Fibroblast of skin of left quadriceps (primary cell): ENCODE measurements at places on chromosomes 4 and X.

- DNase-seq, result no peak
These were observed 29.8 kb upstream of the EMCN start for GRCh38 chr4:100547541-100548199.

- DNase-seq, result peak; percentile 81
These were observed 21.8 kb downstream of the SPRY1 start for GRCh38 chr4:123418351-123418931.

- DNase-seq, result no peak
These were observed 217.9 kb upstream of the NOCT start for GRCh38 chr4:138797646-138798045.

DNA sequence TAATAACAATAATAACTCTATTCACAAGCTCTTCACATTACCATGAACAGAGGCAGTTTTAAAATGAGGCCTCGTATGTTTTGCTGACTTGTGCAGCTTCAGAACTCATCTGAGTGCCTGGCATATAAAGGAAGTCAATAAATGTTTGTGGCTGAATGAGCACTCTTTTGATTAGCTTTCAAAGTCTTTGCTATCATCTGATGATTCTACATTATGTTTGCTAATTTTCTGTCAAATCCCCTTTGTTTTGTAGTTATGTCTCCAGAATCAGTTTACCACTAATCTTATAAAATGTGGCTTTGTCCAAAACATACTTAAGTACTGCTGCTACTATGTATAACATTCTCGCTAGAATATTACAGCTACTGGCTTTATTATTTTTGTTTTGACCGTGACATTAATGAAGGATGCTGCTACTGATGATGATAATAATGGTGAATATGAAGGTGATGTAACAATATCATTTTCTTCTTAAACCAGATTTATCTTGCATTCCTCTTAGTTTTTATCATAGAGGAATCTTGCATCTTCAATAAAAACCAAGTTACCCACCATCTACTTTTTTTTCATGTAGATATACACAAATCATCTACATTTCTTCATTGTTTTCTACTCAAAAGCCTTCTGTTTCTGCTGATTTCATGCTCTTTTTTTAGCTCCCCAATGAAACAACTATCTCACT lies 384.5 kb downstream of the NAF1 start:
- DNase-seq, result no peak

- DNase-seq, result no peak
These were observed 126.7 kb downstream of the DGKK start for GRCh38 chrX:50343917-50344316.

GRCh38 chr4:91345632-91346031 lies 958.1 kb upstream of the GRID2 start:
- DNase-seq, result no peak

DNA sequence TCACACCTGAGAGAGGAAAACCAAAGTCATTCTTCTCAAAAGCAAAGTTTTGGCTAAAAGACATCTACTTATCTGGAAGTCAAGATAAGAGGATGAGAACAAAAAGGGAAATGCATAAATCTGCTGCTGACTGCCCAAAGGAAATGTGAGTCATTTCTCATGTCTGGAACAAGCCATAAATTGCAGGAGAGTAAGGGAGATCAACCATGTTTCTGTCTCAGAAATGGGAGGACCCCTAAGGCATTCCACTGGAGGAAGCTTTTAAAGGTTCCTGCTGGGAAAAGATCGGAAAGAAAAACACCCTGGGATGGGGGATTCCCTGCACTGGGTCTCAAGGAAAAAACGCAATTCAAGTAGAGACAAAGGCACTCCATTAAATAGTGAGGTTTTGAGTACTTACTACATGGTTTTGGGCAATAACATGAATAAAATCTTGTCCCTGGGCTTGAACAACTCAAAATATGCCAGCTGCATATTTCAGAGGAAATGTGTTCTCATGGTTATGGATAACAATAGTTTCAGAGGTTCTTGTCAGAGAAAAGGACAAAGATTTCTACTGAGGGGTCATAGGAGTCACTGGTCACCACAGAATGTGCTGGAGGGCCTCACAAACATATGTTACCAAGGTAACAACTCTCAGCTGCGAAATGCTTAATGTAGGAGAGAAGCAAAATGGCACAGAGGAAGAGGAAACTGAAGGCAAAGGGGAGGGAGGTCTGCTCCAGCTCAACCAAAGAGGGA lies 19.3 kb downstream of the GPR143 start:
- peak; percentile 18 for DNase-seq

DNA sequence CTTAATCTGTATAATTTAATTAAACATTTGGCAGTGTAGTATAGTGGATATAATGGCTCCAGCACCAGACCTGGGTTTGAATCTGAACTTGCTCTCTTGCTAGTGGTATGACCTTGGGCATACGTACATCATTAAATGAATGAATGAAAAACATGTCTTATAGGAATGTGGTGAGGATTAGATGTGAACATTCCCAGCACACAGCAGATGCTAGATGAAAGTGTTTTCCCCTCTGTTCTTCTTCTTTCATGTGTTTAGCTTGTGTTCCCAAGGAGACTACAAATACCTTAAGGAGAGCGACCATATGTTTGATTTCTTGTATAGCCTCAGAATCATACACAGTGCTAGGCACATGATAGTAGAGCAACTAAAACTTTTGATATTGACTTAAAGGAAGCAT lies 56.5 kb downstream of the CT47B1 start:
- DNase-seq, result no peak

GRCh38 chr4:148021686-148022085 lies 289.8 kb downstream of the ARHGAP10 start:
- peak; percentile 10 for DNase-seq

DNA sequence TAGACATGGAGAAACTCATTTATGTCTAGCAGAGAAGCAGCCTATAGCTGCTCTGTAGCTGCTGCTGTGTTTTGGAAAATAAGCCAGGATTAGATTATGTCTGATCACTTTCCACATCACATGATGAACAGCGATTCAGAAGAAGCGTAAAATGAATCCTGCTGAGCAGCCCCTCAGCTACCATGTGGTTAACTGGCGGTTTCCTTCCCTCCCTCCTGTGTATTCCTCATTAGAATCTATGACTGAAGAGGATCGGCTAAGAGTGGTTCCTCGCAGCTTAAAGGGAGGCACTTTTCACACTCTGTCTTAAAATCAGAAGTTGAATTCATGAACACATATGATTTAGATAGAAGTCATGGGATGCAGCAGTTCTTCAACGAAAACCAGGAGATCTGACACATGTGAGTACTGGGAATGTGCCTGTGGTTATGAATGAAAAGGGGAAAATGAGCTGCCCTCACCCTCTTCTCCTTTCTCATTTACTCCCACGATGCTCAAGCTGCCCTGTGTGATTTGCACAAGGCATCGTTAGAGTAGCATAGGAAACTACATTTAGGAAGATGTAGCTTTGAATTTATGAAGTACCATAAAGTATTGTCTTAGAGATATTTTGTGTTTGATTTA lies at the start of gene PPEF1:
Gene PPEF1, plus strand, starts transcription at position 220 of the 624 bp plus-strand sequence. Its CDS starts 136 bp downstream, at position 356.
- no peak for DNase-seq

DNA sequence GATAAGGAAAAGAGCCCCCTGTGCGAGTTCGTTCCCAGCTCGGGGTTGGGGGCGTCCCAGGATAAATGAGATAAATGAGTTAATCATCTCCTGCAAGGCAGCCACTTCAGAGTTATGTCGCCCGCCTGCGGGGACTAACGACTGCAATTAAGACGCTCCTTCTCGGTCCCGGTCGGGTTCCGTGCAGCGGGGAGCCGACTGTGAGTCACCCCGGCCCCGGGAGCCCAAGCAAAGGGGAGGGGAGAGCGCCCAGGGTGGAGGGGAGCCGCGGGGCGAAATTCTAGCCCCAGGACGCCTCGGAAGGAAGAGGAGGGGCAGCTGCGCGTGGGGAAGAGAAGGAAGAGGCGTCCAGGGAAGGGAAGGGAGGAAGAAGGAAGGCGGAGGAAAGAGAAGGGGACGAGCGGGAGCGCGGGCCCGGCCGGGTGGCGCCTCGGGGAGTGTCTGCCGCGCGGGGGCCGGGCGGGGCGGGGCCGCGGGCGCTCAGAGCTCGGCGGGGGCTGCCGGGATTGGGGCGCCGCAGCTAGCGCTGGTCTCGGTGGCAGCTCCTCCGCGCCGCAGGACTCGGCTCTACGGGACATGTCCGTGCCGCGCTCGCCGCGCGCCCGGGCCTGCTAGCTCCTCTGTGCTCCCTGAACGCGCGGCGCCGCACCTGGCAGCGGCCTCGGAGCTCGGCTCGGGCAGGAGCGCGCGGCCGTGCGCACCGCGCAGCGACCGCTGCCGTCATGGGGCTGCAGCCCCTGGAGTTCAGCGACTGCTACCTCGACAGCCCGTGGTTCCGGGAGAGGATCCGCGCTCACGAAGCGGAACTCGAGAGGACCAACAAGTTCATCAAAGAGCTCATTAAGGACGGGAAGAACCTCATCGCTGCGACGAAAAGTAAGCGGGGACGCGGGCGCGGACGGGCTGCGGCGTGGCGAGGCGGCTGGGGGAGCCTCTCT lies at the start of gene ARHGAP10:
Gene ARHGAP10, plus strand, starts transcription at position 509 of the 938 bp plus-strand sequence. Its CDS starts 214 bp downstream, at position 723.
- DNase-seq, result peak; percentile 61

GRCh38 chrX:1244164-1245076 lies 24.2 kb upstream of the CSF2RA start:
- peak; percentile 19 for DNase-seq

- DNase-seq, result no peak
These were observed 242.8 kb downstream of the ADGRL3 start for GRCh38 chr4:61442936-61443335.

DNA sequence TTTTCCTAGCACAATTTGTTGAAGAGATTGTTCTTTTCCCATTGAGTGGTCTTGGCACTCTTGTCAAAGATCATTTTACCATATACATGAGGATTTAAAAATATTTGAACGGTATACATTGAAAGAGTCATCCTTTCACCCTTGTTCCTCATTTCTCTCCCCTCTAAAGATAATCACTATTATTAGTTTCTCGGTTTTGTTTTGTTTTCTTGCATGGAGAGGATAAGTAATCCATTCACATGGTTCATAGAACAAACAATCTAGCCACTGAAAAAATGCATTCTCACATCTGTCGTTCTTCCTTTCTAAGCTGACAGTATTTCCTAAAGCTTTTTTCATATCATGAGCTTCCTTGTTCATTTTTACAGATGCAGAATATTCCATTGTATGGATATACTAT lies 39.2 kb upstream of the MSMO1 start:
- DNase-seq, result no peak

DNA sequence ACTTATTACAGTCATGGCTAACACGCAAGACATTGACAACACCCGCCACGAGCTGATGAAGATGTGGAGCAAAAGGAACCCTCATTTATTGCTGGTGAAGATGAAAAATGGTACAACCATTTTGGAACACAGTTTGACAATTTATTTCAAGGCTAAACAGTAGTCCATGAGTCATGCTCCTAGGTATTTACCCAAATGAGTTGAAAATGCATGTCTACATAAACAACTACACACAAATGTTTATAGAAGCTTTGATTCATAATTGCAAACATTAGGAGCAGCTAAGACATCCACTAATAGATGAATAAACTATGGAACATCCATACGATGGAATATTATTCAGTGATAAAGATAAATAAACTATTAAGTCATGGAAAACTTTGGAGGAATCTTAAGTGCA lies 580.1 kb downstream of the RAPGEF2 start:
- DNase-seq, result no peak

GRCh38 chr4:173531086-173531965 lies 1.3 kb upstream of the HAND2 start:
- no peak for DNase-seq

DNA sequence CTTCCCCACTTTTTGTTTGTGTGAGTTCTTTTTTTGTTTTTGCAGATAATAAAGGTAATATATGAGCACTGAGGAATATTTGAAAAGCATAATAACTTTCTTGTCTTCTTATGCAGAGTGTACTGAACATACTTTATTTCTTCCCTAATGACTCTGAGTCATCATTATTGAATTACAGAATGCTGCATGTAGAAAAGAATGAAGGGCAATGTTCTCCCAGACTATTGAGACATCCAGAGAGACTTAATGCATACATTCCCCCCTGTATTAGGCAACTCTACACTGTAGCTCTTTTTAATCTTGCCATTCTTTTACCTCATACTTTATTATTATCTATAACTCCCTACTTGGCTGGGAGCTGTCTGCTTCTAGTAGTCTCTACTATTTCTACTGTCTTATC lies 240.5 kb upstream of the ANKRD50 start:
- peak; percentile 84 for DNase-seq

- DNase-seq, result no peak
These were observed 508.5 kb downstream of the MID1IP1 start for GRCh38 chrX:39309721-39310152.

DNA sequence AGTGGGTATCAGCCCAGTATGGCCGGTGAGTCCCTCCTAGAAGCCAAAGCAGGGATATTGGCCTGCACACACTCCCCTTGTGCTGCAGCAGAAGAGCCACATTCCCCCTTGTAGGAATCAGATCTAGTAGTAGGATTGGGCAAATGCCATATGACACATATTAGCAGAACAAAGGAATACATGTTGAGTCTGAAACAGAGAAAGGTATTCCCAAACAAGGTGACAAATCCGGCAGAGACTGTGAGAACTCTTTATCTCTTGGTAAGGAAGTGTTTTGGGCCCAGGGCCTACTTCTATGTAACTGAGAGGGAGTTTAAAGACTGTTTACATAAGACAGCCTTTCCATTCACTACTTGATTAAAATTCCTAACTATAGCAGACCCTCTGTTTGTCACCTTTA lies 1382.0 kb downstream of the FAM133A start:
- no peak for DNase-seq

GRCh38 chr4:46649390-46649789 lies 259.5 kb upstream of the GABRA2 start:
- DNase-seq, result no peak

DNA sequence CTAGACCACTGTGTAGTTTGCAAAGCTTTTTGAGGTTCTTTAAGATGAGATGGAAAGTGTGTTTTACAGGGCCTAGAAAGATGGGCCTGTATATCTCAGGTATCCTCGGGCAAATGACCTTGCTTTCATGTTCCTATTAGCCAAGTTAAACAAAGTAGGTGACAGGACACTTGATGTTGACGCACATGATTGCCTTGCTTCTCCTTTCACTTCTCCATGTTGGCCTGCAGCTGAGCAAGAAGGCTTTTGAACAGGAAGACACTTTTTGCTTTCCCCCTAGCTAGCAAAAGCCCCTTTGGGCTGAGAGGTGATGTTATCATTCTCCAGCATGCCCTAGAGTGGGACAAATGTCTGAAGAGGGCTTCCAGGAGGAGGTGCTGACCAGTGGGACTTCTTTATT lies 202.1 kb downstream of the GPC3 start:
- no peak for DNase-seq

DNA sequence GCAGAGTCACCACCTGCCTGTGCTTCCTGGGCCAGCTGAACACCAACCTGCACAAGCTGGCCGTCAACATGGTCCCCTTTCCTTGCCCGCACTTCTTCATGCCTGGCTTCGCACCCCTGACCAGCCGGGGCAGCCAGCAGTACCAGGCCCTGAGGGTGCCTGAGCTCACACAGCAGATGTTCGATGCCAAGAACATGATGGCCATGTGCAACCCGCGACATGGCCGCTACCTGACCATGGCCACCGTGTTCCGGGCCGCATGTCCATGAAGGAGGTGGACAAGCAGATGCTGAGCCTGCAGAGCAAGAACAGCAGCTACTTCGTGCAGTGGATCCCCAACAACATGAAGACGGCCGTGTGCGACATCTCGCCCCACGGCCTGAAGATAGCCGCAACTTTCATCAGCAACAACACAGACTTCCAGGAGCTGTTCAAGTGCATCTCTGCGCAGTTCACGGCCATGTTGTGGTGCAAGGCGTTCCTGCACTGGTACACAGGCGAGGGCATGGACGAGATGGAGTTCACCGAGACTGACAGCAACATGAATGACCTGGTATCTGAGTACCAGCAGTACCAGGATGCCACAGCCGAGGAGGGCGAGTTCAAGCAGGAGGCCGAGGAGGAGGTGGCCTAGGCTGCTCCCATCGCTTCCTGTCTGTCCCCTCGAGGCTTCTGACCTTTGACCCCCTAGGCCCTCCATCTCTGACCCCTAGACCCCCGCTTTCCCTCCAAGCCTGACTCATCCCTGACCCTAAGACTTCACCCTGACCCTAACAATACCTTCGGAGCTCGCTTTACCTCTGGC lies 170.3 kb downstream of the THOC2 start:
- no peak for DNase-seq
